NCI-H69 (cell line): ENCODE measurements at places on chromosomes 5 and 9.
A peak's percentile ranks its signal among the peaks of the same experiment; 100 is the strongest.

DNA sequence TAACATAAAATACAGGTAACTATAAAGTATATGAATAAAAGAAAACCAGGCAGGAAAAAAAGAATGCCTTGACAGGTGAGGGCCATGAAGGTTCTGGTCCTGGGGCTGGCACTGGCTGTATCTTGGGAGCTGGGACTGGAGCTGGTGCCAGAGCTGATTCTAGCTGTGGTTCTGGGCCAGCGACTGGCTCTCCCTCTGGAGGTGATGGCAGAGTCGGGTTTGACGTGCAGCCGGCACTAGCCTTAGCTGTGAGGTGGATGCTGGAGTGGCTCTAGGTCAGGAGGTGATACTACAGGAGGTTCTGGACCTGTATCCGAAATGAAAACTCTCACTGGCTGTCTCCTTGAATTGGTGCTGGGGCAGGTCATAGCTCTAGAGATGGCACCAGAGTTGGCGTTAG is 22.3 kb downstream of the OBP2B start:
- DNase-seq, result no peak

DNA sequence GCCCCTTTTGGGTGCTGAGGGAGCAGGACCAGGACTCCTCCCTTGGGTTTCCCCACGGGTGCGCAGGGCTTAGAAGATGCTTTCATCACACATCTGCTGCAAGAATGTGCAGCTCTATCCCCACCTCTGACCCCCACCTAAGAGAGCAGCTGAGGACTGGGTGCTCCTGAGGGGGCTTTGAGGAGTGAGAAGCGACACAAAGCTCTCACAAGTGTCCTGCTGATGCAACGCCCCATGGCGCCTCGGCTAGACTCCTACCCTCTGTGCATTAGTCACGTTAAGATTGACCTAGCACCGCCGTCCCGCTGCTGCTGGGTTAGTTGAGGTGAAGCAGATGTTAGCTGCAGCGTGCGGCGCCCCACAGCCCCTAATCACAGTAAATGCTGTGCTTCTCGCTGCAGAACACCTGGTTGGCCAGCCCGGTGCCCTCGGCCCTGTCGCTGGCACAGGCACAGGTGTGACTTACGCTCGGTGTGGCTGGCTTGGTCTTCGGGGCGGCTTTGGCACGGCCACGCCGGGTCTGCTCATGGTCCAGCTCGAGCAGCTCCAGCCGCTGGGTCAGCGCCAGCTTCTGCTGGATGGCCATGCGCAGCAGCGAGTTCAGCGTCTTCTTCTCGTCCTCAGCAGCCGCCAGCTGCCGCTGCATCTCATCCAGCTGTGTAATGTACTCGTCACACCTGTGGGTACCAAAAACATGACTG is 45.0 kb upstream of the IPPK start:
- no peak for DNase-seq

DNA sequence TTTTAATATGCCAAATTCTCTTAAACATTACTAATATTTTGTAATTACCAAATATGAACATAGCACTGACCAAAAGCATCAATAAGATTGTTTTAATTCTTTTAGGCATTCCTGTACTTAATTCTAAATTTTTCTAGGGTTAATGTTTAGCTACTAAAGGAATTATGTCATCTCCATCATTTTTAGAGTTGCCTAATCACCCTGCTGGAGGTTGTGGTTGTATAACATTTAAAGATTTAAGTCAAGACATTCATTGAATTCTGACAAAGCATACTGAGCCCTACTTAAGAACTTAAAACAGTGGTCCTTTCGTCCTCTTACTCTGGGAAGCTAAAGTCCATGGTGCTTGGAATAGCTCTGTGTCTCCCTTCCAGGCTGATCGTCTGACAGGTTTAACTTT is 28.1 kb upstream of the DAB2 start:
- no peak for DNase-seq

GRCh38 chr5:2634399-2635176 is 116.9 kb downstream of the IRX2 start:
- no peak for DNase-seq

DNA sequence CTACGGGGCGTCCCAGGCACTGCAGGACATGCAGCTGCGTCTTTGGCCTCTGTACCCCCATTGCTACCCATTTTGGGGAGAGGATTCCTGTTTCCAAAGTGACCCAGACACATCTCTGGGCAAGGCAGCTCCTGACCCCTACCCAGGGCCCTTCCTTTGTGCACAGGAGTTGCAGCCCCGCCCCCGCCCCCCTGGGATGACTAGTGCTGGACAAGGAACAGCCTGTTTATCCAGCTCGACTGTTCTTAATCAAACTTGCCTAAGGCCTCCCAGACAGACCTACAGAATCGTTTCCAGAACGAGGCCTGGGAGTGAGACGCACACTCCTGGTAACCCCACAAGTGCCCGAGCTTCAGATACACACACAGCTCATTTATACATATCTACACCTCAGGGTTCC is 13.2 kb downstream of the DIPK1B start:
- no peak for DNase-seq

DNA sequence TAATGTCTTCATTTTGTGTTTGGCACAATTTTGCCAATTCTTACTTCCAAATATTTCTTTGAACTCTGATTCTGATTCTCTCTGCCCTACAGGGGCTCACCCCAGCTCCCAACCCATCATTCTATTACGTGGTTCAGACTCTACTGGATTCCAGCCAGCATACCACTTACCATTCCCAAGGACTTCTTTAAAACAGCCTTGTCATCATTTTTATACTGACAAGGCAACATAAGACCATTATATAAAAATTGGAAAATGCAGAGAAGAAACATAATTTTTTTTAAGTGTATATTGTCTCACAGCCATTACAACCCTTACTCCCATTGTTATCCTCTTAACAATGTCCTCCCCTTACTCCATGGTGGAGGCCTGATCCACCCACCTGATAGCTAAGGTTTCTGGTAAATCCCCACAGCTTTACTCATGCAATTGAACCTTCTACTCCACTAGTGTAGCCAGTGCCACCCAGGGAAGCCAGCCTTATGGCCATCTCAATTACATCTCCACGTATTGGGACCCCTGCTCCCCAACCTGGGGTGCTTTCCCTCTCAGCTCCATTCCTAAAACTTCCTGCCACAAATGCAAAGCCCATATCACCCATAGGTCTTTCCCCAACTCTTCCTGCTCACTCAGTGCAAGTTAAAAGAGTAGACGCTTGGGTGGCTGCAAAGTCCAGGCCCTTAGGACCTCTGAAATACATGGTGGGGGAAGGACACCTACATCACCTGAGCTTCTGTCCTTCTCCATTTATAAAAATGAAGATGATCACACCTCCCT is 19.1 kb downstream of the UGT3A2 start:
- DNase-seq, result no peak

GRCh38 chr9:105390871-105391270 is 57.0 kb upstream of the FSD1L start:
- no peak for DNase-seq

GRCh38 chr9:126162611-126163381 is 163.8 kb upstream of the MVB12B start:
- DNase-seq, result no peak

DNA sequence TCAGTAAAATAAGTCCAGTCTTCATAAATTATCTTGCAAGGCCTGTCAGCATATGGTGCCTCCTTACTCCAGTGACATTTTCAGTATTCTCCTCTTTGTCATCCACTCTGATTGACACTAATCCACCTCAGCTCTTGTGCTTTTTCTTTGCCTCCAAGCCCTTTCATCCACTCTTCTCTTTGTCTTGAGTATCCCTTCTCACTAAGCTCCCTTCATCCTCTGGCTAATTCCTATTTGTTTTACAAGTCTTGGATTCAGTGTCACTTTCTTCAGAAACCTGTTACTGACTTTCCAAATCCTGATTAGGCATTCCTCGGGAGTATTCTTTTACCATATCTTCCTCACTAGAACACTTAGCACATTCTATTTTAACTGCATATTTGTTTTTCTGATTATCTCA is 100.6 kb upstream of the VCAN start:
- no peak for DNase-seq

DNA sequence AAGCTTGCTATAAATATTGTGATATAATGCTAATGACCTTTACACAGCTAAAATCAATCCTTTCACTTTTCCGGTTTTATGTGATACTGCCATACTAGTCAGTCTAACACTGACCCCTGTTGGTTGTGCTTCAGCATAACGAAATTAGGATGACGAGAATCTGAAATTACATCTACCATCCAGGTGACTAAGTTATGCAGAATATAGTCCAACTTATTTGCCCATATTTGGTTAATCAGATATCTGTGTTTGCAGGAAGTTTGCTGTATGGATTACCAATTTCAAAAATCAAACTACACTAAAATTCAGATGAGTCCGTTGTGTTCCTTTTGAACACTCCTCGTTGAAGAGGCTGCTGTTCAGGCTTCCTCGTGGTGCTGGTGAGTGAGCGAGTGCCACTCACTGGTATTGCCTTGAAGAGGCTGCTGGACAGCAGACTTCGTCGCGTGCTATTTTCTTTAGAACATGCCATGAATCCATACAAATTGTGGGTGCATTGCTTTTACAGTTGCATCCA is 32.5 kb downstream of the TENT4A start:
- peak; percentile 59 for DNase-seq

DNA sequence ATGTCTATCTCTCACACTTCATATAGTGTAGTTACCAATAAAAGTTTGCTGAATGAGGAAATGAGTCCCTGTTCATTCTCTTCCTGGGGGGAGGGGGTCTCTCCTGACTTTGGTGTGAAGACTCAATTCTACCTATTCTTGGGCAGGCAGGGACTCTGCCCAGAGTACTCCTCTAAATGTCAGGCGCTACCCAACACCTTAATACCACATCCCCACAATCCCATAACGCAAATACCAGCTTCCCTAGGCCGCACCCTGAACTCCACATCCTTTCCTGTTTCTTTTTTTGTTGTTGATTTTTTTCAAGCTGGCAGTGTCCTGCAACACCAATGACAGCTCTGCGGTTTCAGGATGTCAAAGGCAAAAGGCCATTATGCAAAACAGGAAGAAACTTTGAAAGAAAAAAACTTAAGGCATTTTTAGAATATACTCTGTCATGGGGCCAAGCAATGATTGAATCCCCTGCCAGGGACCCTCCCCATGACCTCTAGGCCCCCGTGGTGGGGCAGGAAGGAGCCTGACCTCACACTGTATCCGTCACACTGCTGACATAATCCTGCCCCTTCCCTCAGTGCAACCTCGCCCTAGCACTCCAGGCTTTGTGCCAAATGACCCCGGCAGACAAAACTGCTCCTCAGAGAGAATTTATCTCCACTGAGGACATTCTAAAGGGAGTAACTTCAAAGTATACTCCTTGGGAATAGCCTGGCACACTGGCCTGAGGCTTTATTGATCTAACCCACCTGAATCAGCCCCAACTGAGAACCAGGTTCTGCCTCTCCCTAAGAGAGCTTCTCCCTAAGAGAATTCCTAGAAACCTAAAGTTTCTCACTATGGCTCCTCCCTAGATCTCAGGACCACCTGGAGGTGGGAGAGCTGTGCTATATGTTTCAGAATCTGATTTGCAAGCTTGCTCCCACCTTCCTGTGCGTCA is 8.0 kb downstream of the B4GALT1 start:
- DNase-seq, result peak; percentile 56

- peak; percentile 63 for DNase-seq
These were observed 5.1 kb upstream of the NFIB start for GRCh38 chr9:14318934-14319580.

DNA sequence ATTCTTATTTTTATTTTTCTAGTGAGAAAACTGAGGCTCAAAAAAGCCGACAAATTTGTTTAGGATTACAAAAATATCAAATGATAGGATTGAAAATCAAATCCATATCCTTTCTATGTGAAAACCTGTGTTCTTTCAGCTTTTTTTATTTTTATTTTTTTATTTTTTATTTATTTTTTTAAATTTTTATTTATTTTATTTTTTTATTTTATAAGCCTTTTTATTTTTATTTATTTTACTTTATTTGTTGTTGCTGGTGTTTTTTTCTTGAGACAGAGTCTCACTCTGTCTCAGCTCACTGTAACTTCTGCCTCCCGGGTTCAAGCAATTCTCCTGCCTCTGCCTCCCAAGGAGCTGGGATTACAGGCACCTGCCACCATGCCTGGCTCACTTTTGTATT is 45.4 kb upstream of the CDKN2B start:
- no peak for DNase-seq

DNA sequence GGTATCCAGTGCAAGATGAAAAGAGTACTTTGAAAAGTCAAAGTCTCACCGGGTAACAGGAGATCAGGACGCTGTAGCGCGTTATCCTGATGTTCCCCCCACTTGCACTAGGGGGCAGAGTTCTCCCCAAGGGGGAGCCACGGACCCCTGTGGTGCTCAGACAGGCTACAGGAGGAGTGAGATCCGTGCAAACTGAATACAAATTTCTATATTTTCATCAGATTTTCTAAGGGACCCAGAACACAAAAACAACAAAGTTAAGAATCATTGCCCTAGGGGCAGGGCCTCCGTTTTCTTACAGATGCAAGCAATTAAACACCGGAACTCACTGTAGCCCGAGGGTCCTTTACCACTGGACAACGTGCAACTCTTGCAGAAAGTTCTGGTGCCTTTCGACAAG is 2.0 kb downstream of the MYO10 start:
- peak; percentile 68 for DNase-seq

- no peak for DNase-seq
These were observed 28.9 kb downstream of the SHB start for GRCh38 chr9:38039907-38040682.

DNA sequence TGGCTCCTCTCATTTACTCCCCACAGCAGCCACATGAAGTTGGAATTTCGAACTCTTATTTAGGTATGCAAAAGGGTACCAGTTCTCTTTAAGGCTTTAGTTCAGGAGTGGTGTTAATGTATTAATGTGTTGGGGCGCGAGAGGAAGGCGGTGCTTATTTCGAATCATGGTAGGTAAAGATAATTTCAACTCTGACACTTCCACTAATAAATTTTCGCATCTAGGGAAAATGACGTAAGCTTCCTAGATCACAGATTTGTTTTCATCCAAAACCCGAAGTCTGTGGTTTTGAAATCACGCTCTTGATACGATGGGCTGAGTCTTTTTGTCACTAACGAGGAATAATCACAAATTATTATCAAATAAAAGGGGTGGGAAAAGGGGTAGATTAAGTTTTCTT is 681 bp downstream of the PPWD1 start:
- peak; percentile 49 for DNase-seq

GRCh38 chr5:110977915-110978314 is 93.6 kb upstream of the TSLP start:
- DNase-seq, result no peak

DNA sequence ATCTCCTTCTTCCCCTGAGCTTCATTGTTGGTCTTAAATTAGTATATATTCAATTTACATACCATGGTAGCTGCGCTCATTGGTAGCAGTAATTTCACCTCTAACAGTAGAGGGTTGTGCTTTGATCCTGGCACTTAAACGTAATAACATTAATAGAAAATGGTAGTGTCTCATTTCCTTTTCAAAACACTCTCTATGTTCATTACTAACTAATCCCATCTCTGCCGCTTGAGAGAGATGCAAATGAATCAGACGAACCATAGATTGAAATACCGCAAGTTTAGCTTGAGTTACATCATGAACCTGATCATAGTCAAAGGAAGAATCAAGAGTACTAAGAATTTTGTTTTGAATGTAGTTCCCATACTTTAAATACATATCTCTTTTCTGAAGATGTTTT is 2.2 kb downstream of the THBS4 start:
- DNase-seq, result no peak

- DNase-seq, result no peak
These were observed 242.1 kb downstream of the FSTL4 start for GRCh38 chr5:133370036-133370831.
